ENCODE measurements at places on chromosomes 6 and 20. TPM values are rescaled to one million over a fixed set of nuclear protein-coding genes. Genes with fewer than 3 reads are reported as not detected.

GRCh38 chr20:59633656-59634251, 29.4 kb downstream of the PHACTR3 start:
- DNase-seq, result peak; percentile 13

DNA sequence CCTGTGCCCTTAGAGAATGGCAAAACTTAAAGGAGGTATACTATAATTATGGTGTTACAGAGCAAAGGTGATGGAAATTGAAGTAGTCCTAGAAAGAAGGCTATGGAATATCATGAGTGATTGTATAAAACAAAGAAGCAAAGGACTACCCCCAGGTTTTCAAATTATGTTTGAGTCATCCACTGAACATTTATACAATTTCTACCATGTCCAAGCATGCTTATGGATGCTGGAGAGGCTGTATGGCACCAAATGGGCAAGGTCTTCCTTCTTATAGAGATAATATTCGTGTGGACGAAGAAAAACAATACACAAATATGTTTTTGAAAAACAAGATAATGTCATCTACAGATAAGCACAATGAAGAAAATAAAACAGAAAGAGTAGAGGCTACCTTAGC, 177.5 kb downstream of the KHDC1L start:
- DNase-seq, result no peak

The EYS gene
- total RNA-seq, result not detected

GRCh38 chr20:22470620-22471026, 113.7 kb downstream of the FOXA2 start:
- no peak for DNase-seq

GRCh38 chr6:27911956-27912446, at the start of gene OR2B2:
TSS of gene OR2B2 (minus strand) at chr6:27912396. CDS start at chr6:27912319, 77 bp downstream.
- DNase-seq, result no peak

GRCh38 chr6:54992789-54993188, 146.2 kb downstream of the FAM83B start:
- DNase-seq, result no peak

DNA sequence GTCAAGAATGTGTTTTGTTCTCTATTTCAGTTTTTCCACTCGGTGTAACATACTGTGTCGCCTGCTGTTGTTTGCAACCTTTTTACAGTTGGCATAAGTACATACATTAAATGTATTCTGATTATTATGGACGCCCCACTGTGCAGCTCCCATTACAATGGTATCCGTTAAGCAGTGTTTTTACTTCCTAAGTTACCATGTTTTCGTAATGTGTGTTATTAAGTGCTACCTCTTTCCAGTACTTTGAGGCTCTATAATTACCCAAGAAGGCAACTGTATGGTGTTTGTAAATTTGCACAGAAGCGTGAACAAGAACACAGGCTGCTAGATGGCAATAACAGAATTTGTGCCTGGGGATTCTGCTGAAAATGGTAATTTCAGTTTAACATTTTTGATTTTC, 568.0 kb upstream of the MARCKS start:
- no peak for DNase-seq

The GTF2H4 gene
- total RNA-seq, result 3.6 TPM

- DNase-seq, result no peak
These were observed 30.6 kb upstream of the SULF2 start for GRCh38 chr20:47815866-47816265.

The SS18L1 gene
- 9.0 TPM for total RNA-seq

GRCh38 chr6:5135788-5136376, 50.7 kb downstream of the PPP1R3G start:
- no peak for DNase-seq

The BPIFA1 gene
- not detected for total RNA-seq

GRCh38 chr6:6907286-6907685, 200.5 kb upstream of the RREB1 start:
- DNase-seq, result no peak

DNA sequence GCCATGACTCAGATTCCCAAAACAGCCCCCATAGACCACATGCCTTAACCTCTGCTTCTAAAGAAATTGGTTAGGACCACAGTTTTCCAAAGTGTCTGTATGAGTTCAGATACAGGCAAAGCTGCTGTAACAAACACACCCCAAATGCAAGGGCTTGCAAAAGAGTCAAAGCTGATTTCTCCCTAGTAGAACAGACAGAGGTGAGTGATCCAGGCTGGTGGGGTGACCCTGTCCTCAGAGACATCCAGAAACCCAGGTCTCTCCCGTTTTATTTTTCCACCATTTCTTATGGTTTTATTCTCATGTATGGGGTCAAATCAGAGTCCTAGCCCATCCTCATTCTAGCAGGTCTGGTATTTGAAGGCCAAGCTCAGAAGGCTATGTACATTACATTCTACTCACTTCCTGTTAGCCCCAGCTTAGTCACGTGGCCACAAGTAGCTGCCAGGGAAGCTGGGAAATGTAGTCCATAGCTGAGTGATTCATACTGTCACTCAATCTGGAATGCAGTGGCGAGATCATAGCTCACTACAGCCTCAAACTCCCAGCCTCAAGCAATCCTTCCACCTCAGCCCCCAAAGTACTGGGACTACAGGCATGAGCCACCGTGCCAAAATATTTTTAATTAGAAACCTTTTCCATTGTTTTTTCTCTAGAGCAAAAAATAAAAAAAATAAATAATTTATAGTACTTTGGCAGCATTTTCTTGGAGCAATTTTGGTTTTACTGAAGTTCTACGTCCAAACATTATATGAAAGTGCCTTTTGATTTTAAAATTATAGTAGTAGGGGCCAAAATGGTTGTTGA, 175.2 kb downstream of the ZMYND8 start:
- DNase-seq, result no peak

DNA sequence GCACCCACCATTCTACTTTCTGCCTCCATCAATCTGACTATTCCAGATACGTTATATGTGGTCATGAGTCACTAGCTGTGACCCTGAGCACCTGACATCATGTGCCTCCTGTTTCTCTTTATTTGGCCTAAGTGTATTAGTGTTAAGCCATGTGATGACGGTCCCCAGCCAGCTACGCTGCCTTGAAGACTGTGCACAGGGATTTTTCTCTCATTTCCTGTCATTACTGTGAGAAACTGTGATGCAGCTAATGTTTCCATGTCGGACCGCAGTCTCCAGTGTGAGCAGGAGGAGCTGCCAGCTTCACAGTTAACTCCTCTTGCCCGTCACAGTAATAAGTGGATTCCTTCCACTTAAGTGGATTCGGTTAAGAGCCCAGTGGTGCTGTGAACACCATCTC, 9.9 kb upstream of the SPATS1 start:
- no peak for DNase-seq

DNA sequence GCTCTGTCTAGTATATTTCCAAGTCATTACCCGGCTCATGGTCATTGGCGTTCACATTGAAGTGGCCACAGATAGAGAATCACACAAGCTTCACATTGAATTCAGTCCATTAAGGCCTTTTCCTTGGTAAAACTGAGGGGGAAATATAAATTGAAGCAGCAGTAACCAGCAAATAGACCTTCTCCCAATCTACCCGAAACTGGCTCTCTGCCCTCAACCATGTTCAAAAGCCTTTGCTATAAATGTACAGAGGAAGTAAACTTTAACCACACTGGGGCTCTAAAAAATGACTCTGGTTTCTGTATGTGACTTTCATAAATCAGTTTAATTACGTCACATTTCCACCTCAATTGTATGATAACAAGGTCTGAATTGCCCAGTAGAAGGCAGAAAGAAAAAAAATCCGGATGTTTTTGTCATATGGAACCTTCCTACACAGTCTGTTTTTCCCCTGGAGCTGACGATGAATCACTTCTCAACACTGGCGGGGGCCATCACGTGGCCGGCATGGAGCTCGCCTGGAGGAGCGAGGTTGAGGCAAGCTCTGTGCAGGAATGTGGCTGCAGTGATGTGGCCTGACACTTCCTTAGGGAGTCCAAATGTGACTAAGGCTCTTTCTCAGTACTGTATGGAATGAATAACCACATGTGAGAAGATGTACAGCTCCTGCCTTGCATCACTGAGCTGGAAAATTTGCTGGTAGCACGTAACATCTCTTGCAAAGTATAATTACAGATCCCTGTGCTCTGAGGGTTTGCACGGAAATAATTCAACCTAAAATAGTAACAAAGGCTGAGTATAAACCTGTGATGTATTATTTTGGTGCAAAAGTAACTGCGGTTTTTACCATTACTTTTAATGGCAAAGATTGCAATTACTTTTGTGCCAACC, 58.6 kb upstream of the SNX9 start:
- DNase-seq, result peak; percentile 94

DNA sequence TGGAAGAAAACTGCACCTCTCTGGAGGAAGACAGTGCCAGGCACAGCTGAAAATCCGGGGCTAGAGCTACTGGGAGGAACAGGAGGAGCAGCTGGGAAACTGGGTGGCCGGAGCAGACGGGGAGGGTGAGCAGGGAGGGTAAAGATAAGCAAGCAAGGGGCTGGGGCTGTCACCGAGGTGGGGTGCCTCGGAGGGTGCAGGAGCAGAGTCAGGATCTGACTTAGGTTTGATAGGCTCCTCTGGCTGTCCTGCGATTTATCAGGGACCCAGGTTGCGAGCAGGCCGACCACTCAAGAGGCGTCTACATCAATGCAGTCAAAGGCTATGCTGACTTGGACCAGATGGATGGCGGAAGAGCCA, 12.3 kb downstream of the TSHZ2 start:
- no peak for DNase-seq

DNA sequence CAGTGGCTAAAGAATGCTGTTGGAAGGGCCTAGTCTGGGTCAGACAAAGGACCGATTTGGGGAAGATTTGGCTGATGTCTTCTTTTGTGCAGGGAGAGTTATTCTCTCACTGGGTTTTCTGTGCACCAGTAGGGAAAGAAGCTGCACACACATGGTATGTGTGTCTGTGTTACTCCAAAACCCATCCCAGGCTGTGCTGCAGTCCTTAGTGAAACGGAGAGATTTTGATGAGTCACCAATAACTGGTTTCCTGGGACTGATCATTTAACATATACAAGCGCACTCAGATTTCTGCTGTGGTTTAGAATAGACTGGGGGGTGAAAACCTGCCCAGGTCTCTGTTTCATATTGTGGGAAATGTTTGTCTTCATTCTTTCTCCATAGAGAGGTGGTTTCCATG, 1049.8 kb downstream of the KIF16B start:
- DNase-seq, result no peak

The KCNQ2 gene
- not detected for total RNA-seq

The EFCAB8 gene
- not detected for total RNA-seq

The SASH1 gene
- total RNA-seq, result 42.3 TPM

GRCh38 chr6:34030831-34031624, 114.9 kb downstream of the GRM4 start:
- DNase-seq, result no peak

The PCSK2 gene
- total RNA-seq, result 1.6 TPM

DNA sequence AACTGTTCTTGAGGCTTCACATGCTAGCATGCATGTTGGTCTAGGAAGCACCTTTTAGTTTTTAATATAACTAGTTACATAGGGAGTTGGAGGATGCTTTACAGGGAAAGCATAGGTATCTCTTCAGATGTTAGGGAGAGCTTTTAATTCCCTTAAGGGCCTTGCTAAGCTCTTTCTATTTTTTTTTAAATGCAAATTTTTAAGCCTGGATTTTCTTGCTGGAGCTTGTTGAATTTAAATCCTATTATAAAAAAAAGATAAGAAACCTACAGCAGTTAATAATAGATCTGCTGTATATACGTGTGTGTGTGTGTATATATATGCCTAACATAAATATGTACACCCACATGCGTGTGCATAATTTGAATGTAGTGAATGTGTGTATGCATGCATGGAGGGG, 79.0 kb downstream of the FIG4 start:
- no peak for DNase-seq

The TOP1 gene
- 19.7 TPM for total RNA-seq

- no peak for DNase-seq
These were observed 87.8 kb downstream of the RFPL4B start for GRCh38 chr6:112434896-112435435.

- DNase-seq, result no peak
These were observed 23.1 kb upstream of the UBE2J1 start for GRCh38 chr6:89375427-89376267.

The RIMS1 gene
- total RNA-seq, result 0.55 TPM

DNA sequence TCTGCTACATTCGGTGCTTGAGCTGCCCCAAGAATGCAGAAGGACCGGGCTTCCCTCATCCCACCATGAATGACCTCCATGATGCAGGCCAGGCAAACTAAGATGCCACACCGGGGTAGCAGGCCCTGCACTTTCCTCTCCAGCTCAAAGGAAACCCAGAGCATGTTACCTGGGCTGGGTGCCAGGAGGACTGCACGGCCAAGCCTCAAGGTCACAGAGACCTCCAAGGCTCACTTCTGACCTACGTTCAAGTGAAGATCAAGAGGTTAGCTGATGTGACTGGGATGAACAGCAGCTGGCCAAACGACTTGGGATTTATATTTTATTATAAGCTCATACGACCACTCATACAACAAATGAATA, 501.8 kb downstream of the CD83 start:
- no peak for DNase-seq

The LTA gene
- total RNA-seq, result not detected
